Activated T-helper 1 cell treated with anti-CD3 and anti-CD28 coated beads, Interleukin-2, amount 50 U/mL, for 16 hours (primary cell): ENCODE measurements at places on chromosomes 6 and 20.

GRCh38 chr6:49995278-49995677 lies 25.9 kb upstream of the DEFB113 start:
- DNase-seq, result no peak

DNA sequence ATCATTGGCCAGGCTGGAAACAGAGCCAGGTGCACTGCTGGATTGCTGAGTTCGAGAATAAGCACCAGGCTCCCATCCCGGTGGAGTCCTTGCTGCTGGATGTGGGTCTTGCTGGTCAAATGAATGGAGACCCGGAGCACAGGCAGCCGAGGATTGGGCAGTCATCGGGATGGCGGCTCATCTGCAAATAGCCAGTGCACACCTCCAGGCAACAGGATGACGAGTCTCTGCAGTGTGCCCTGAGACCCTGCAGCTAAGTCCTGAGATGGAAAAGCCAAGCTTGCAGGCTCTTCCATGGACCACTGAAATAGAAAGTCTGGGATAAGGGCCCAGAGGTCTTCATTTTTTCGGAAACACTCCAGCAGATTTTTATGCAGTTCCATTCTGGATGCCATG lies 143.5 kb downstream of the WDR27 start:
- DNase-seq, result no peak

DNA sequence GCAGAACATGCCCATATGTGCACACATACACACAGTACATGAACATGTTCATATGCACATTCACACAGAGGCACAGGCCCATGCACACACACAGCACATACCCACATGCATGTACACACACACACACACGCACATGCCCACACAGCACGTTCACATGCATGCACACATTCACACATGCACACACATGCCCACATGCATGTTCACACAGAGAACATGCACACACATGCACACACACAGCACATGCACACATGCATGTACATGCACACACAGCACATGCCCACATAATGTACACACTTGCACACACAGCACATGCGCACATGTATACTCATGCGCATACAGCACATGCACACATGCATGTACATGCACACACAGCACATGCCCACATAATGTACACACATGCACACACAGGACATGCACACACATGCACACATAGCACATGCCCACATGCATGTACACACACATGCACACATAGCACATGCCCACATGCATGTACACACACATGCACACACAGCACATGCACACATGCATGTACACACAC lies 25.9 kb downstream of the RNASET2 start:
- DNase-seq, result no peak

GRCh38 chr20:362271-363254 lies 15.7 kb downstream of the NRSN2 start:
- DNase-seq, result no peak

DNA sequence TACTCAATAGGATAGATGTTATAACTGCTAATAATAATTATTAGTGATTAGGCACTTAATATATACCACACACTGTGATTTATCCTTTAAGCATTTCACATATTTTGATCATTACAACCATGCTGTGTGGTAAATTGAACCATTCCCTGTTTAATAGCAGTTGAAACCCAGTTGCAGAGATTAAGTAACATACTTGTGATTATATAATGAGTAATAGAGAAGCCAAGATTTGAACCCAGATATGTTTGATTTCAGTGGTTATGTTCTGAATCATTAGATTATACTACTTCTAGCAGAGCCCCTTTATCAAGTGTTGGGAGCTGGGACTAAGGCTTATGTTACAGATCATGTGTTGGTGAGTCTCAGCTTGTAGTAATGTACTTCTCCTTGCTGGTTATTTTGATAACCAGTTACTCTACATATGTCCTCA lies 44.1 kb downstream of the STK4 start:
- DNase-seq, result no peak

DNA sequence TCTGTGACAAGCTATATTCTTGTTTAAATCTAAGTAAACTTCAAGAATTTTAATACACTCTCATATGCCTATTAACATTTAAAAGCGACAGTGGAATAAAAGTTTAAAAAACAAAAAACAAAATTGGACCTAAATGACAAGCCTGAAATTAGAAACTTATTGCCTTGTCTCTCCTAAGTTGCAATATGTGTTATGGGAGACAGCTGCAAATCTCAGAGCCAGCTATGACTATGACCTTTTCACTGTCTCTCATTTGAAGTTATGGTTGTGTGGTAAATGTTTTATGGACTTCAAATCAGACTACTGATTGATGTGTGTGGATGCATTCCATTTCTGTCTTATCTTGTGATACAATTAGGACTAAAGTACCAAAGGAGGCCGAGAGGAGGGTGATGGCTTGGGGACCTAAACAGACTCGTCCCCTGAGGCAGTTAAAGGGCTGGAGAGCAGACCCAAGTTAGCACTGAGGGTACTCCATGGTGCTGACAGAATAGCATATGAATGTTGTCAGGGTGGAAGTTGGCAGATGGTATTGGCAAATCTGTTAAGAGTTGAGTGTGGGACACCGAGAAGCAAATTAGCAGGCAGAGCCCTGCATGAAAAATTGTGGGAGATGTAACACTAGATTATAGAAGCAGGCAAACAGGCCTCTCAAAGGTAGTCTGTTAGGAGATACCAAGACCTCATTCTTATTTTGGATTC lies 930.1 kb upstream of the MAN1A1 start:
- DNase-seq, result no peak

DNA sequence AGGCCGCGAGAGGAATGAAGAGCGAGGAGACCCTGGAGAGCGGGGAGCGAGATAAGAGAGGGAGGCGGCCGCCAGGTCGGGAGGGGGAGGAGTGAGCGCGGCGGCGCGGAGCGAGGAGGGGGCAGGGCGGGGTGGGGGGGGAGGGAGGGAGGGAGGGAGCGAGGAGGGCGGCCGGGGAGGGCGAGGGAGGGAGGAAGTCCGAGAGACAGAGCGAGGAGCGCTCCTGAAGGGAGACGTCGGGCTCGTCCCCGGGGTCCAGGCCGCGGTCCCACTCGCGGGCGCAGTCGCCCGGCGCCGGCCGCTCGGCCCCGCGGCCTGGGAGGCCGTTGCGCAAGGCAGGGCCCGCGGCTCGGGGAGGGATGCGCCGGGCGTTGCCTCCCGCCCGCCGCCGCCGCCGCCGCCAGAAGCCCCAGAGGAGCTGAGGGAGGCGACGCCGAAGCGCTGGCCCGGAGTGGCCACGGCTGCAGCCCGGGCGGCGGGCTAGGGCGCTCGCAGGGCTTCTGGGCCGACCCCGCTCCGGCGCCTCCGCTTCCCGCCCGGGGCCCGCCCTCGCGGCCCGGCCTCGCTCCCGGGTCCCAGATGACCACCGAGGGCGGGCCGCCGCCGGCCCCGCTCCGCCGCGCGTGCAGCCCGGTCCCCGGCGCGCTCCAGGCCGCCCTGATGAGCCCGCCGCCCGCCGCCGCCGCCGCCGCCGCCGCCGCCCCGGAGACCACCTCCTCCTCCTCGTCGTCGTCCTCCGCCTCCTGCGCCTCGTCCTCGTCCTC lies at the start of gene FOXF2:
TSS of gene FOXF2 (plus strand) at position 208 of the 764 bp plus-strand sequence. CDS start at position 580, 372 bp downstream.
- DNase-seq, result no peak

GRCh38 chr6:10140824-10141223 lies 274.1 kb downstream of the TFAP2A start:
- no peak for DNase-seq

- DNase-seq, result no peak
Measured at GRCh38 chr6:43984442-43985321, 142.6 kb downstream of the MRPL14 start.

DNA sequence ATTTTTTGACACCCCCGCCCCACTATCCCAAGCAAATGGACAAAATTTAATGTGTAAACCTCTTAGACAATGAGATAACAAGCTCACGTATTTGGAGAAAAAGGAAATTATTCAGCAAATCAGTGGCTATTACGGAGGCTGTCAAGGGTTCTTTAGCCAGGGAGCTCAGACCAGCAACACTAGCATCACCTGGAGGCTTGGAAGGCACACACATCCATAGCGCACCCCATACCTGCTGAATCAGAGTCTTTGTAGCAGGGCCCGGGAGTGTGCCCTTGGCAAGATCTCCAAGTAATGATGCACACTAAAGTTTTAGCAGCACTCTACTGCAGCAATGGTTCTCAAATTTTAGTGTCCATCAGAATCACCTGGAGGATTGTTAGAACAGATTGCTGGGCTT lies 223.2 kb upstream of the BTBD3 start:
- no peak for DNase-seq

GRCh38 chr6:168634541-168635328 lies 193.8 kb downstream of the SMOC2 start:
- DNase-seq, result no peak

DNA sequence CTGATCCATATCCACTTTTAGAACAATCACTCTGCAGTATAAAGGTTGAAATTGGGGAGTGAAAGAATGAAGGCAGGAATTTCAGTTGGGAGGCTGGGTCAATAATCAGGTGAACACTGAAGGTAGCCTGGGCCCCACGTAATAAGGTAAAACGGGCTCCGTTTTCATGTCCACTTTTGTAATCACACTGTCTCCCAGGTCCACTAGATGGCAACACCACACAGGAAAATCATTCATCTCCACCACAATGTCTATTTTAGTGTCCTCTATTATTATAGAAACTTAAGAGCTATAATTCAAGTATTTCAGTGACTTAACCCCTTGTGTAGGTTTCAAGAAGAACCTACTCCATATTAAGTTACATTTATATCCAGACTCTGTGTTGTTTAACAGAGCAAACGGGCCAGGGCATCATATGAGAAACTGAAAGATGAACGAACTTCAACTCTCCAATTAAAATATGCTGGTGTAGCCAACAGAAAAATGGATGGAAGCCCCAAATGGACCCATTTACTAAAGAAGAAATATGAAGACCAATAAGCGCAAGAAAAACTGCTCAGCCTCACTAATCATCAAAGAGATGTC lies 45.9 kb upstream of the MC3R start:
- DNase-seq, result no peak

DNA sequence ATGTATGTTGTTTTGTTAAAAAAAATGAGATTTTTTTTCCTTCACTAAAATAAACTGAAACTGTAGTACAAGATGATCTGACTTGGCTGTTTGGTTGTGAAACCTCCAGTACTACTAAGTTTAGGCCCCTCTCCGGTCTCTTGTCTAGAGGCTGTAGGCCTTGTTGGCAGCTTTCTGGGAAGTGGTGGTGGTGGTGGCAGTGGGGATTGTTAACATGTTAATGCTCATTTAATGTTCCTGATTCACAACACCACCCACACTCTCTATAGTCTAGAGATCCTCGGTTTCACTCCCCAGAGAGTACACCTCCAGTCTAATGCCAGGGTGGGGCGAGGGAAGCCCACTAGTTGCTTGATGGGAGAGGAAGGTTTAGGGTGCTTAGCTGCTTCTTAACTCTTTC lies 24.1 kb downstream of the STK4 start:
- no peak for DNase-seq

GRCh38 chr20:6702144-6702543 lies 65.3 kb upstream of the BMP2 start:
- DNase-seq, result no peak

DNA sequence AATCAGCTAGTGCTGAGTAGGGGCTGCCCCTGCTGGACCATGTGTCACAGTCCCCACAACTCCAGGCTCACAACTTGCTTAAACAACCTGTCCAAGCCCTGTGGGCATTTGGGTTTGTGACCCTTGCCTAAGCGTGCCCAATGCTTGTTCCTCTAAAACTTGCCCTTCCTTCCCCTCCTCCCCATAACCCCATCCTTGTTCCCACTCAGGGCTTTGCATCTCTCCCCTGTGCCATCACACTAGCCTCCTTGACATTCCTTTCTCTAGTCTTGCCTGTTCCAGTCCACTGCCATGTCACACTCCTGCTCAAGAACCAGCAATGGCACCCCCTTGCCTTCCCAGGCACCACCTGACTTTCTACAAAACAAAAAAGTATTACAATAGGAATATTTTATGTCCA lies 2.3 kb upstream of the DLGAP4 start:
- DNase-seq, result no peak

DNA sequence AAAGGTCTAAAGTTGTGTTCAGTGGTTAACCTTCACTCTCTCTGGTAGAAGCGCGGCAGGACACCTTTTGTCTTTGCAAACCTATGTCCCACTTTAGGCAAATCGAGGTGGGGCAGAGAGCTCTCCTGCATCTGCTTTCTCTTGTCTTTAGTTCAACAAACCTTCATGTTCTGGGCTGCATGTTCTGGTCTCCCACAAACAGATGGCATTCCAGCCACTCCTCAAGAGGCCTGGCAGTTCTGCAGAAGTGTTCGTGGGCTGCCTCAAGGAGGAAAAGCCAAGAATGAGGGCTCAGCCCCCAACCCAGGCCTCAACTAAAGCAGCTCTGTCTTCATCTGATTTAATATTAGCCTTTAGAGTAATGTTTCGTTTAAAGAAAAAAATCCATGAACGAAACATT lies 82.2 kb downstream of the SOD2 start:
- no peak for DNase-seq

- no peak for DNase-seq
Measured at GRCh38 chr6:37093728-37094069, 76.3 kb upstream of the PIM1 start.

GRCh38 chr6:40457261-40457660 lies 129.9 kb downstream of the LRFN2 start:
- no peak for DNase-seq

- DNase-seq, result no peak
Measured at GRCh38 chr6:168533414-168533813, 92.4 kb downstream of the SMOC2 start.

DNA sequence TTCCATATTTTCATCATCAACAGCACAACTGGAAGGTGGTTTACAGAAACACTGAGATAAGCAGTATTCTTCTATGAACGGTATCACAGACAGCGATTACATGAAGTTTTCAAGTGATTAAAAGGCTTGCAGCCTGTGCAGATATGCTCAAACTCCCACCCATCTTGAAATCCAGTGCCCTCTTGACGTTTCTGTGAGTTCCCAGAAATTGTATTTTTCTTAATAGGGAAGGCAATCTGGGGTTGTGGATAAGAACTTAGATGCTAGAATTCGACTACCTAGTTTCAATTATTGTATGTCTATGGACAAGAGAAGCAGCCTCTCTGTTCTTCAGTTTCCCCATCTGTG lies 290.3 kb downstream of the ZNF217 start:
- no peak for DNase-seq

GRCh38 chr20:49400410-49400809 lies 82.1 kb downstream of the KCNB1 start:
- DNase-seq, result no peak

DNA sequence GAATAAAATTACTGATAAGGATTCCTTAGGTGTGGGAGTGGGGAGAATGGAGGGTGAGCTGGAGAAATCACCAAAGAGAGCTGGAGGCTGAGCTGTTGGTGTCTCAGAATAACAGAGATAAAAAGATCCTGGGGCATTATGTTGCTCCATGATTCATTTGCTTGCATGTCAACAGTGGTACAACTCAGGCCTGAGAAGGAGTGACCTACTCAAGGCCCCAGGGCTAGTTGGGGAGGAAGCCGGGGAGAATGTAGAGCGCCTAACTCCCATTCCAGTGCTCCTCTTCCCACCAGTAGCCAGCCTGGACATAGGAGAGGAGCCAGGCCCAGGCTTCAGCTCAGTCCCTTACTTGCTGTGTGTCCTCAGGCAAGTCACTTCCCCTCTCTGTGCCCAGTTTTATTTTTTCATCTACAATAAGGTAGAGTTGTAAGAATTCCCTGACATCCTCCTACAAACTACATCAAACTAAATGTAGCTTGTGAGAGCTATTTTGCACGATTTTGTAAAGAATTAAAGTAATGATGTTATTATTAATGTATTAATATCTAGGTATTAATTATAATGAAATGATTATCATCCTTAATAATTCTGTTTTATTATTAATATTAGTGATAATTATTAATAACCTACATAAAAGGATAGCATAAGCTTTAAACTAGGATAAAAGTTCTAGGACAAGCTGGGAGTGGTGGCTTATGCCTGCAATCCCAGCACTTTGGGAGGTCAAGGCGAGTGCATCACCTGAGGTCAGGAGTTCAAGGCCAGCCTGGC lies 250.9 kb upstream of the SULF2 start:
- no peak for DNase-seq
